ENCODE measurements at places on chromosomes 12 and 14.

DNA sequence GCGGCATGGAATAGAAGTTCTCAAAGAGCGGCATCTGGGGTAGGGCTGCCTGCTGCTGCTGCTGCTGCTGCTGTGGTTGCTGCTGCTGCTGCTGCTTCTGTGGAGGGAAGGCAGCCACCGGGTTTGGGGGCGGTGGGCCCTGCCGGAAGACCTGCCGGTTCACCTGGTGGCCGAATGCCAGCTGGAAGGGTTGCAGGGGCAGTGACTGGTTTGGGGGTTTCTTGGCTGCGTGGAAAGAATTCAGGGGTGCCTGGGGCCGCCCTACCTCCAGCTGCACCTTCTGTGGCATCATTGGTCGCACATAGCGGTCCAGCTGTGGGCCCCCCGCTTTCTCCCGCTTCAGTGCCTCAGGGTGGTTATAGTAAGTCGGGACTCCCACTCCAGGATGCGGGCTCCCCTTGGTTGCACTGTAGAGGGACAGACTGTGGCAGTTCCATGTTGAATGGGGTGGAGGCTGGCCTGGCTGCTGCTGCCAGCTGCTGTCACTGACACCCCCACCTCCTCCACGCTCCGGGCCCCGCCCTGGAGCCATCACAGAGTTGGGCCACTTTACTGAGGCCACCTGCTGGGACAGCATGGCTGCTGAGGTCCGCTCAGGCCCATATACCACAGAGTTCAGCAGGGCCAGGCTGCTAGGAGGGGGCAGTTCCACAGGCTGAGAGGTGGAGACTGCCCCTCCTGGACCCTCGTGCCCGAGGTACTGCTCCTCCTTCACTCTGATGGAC, 25.2 kb upstream of the PNMA1 start:
- DNase-seq = no peak

GRCh38 chr14:68099495-68100045, 280.0 kb downstream of the RAD51B start:
- no peak for DNase-seq

DNA sequence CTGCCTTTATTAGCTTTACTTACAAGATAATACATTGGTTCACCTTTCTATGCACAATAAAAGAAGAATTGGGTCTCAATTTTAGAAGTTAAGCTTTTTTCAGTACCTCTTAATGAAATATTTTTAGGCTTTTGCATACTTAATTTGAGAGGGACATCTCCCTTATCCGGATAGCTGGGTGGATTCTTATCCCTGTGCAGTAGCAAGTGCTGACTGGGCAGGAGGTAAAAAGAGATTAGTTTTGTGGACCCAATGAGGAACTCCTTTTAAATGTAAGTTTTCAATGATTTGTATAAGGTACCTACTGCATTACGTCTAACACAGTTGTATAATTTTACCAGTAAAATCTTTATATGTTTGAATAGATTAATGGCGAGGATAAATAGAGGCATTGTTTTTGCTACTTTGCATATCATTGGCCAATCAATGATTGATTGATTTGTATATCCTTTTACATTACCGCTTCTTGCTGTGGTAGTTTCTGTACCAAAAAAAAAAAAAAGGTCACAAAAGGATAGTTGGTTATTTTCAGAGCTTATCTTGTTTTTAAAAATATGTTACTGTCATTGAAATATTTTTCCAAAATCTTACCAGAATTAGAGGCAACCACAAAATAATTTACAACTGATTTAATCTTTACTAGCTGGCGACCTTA, 2.2 kb downstream of the CPSF6 start:
- DNase-seq = no peak

DNA sequence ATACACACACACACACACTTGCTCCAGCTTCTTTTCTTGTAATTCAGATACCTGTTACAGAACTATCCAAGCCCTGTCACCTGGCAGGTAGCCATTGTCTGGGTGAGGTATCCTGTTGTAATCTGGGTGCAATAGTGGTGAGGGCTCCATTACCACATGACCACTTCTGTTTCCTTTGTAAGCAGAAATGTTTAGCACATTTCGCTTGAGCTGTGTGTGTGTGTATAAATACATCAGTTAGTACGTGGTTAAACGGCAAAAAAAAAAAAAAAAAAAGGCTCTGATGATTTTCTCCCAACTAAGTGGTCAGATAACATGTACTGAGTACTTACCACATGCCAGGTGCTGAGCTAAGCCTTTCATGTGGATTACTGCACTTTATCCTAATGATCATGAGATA, 129.3 kb upstream of the SSTR1 start:
- DNase-seq = no peak
